DMS 273 treated with DMSO at 0.1 percent for 48 hours (cell line): ENCODE measurements at places on chromosomes 7 and 10.

DNA sequence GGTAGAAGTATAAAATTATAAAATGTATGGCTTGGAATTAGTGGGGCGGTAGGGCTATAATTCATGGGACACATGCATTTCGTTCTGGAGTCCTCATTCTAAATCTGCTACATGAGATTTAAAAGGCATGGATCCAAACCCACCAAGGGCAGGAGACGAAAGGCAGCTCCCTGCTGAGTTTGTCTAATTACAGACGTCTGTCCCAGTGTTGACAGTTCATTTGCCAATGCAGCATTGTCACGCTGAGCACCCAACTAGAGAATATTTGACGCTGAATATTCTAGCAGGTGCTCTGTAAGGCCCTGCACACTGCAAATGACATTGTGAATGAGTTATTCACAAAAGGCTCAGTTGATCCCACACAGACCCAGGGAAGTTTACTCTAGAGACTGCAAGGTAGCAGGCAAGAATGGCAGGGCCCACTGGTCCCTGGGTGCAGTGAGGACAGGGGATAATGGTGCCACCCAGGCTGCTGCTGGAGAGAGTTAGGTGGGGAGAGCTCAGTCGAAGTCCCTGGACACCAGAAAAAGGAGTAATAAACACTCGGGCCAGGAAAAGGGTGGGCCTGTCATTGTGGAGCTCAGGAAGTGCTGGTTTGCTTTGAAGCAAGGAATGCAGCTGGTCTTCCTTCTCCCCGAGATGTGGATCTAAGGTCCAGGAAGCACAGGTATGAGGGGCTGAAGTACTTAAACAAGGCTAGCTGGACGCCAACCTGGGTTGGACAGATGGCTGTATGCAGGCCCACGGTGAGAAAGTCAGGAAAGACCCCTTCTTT is 75.0 kb upstream of the JCAD start:
- no peak for DNase-seq

GRCh38 chr7:110170841-110171240 is 920.1 kb upstream of the LRRN3 start:
- peak; percentile 38 for DNase-seq

DNA sequence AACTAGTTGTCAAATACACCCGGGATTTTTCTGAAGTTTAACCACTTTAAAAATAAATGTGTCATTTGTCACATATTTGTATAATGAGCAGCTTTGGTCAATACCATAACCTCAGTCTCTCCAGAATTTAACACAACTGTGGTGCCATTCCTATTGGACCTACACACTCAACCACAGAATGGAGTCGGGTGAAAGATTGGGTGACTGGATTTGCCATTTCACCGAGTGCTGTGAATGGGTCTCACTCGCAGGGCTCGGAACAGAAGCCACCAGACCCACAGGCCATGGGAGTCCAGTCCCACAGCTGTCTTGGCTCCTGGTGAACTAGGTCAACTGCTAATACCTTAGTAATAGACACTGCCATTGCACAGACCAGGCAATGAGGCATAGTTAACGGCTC is 298.4 kb downstream of the CCDC3 start:
- no peak for DNase-seq

DNA sequence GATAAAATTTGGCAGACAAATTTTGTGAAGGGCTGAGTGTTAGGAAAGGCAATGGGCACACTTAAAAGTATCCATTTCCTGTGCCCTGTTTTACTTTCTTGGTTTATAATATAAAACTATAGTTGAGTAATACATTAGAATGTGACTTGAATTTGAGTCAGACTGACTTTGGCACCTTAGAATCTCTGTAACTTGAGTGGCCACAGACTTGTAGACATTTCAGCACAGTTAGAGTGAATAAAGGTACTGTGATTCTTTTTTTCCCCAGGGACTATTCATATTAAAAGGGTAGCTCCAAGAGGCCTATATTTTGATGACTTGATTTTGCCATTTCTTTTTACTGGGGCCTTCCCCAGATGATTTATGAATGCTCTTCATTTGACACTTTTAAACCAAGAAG is 22.4 kb downstream of the GBF1 start:
- no peak for DNase-seq

GRCh38 chr10:29596356-29596755 is 38.4 kb downstream of the SVIL start:
- DNase-seq: no peak

DNA sequence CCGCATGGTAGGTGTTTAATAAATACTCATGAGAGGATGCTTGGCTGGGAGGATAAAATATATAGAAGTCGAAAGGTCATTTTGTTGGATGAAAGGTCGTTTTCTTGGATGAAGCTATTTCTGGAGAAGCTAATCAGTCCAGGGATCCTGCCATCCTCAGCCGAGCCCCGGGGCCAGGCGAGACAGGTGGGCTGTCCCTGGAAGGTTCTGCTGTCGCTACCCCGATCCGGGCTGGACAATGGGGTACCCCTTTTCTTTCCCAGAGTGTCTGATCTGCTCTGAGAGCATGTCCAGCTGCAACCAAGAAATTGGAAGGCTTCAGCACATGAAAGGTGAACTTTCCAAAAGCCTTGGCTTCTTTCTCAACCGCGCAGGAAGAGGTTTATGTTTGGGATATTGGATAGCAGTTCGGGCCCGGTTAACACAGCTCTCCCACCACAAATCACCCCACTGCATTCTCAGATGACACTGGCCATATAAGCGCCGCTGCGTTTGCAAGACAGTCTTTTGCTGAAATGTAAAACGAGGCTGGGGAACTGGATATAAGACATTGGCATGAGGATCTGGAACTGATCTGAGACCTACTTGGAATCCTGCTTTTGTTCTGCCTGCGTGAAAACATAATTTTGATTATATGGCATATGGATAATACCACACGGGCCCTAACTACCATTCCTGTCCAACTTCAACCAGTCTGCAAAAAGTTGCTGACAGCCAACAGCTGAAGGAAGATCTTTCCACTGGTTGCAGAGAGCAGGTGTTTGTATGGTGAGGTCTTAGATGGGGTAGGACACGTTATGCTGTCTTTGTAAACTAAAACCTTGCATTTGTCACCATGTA is 31.2 kb upstream of the MSRB2 start:
- no peak for DNase-seq

DNA sequence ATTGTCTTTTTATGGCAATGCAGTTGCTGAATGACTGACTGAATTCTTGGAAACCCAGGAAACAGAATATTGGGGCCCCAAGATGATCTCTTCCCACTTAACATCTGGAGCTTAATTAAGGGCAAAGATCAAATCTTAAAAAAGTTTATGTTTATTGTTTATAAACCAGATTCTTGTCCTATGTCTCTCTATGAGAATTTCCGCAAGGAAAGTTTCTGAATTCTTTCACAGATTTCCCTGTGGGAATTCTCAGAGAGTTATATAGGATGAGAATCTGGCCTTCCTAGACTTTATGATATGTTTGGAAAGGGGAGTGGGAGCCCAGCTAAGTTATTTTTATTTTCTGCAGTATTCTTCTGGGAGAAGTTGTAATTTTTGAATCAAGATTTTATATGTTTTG is 166.3 kb downstream of the RNLS start:
- no peak for DNase-seq

- DNase-seq: no peak
Measured at GRCh38 chr7:22895140-22895827, 72.6 kb upstream of the TOMM7 start.

DNA sequence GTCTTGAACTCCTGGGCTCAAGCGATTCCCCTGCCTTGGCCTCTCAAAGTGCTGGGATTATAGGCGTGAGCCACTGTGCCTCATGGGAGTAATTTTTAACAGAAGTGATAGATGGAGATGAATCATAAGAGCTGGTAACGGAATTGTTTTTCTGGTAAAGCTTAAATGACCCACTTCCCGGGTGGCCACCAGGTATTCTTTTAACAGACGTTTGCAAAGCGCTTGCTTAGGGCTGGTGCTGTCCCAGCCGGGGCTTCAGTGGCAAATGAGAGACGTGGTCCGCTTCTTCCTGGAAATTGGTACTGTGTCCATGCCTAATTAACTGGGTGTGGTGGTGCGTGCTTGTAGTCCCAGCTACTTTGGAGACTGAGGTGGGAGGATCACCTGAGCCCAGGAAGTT is 23.5 kb downstream of the CAMK1D start:
- no peak for DNase-seq

GRCh38 chr7:24894429-24895221 is 85.4 kb downstream of the OSBPL3 start:
- DNase-seq: no peak

DNA sequence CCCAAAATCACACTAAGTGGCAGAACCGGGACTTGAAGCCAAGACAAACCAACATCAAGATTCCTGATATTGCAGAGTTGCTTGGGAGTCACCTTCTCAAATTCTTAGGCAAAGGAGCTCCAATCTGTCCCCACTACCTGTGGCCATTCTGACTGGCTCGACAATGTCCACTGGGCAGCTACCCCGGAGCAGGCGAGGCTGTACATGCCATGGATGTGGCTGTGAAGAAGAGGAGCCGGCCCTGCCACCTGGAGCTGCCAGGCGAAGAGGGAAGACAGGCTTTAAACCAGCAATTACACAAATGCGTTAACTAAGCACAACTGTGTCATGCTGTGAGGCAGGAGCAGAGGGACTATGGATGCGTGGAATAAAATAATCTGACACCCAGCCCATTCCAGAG is 18.1 kb downstream of the CAMK2G start:
- DNase-seq: no peak

DNA sequence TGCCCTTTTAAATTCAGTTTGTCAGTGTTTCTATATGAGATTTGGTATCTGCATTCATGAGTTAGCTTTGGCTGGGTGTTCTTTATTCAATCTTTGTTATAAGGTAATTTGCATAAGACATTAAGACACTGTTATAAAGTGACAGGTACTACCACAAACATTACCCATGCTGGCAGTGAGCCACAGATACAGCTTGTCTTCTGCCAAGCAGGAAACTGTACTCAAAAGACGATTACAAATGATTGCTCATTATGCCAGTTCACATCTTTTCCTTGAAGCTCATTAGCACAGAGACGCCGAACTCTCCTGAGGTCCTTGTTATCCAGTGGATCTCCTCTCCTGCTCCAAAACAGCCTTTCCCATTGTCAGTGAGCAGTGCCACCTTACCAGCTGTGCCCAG is 30.4 kb downstream of the AMPH start:
- no peak for DNase-seq

GRCh38 chr10:9140373-9140772 is 1085.9 kb downstream of the GATA3 start:
- no peak for DNase-seq

- DNase-seq: no peak
Measured at GRCh38 chr10:122795924-122796323, 49.7 kb downstream of the CUZD1 start.

DNA sequence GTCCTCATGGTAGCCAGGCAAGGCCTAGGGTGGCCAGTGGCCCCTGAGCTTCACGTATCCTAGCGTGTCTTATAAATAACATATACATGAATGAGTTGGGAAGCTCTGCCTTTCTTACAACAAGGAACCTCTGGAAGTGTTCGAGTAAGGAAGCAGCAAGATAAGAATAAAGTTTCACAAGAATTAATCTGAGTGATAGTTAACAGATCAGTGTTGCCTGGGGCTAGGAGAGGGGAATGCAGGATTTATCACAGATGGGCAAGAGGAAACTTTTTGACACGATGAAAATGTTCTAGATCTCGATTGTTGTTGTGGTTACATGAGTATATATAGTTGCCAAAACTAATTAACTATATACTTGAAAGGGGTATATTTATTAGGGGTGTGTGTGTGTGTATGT is 74.2 kb downstream of the TSPAN12 start:
- DNase-seq: no peak

DNA sequence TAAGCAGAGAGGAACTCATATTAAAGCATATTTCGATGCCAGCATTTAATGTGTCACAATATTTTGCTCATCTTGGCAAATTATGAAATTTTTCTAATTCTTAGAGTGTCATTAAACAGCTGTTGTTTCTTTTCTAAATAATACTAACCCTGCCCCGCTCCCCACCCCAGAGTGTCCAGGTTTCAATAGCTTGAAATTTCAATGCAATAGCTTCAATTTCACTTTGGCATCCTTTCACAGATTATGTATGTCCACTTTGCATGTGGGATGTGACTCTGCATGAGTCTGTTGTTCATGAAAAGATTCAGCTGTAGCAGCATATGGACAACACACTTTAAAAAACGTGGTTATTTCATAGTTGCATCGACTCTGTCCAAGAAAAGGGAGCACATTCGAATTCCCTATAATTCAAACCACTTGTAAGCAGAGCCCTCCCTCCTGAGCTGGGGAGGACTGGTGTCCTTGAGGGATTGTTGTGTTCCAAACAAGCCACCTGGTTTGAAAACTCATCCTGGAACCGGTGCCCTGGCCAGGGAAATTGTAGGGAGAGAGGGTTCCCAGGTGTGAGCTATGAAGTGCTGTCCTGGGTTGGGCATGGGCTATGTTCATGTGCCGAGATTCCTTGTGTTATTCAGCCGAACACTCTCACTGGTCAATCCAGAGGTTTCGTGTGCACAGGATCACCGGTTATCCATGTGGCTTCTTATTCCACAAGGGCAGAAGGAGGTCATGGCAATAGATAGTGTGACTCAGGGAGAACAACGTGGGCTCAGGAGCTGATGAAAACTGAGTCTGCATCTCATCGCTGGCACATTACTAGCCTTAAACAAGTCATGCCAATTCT is 64.6 kb upstream of the CREB5 start:
- DNase-seq: no peak

GRCh38 chr10:17216217-17216900 is 11.7 kb upstream of the VIM start:
- no peak for DNase-seq

GRCh38 chr7:109997837-109998236 is 1093.1 kb upstream of the LRRN3 start:
- no peak for DNase-seq

- no peak for DNase-seq
Measured at GRCh38 chr10:27464993-27465392, 39.1 kb upstream of the RAB18 start.

DNA sequence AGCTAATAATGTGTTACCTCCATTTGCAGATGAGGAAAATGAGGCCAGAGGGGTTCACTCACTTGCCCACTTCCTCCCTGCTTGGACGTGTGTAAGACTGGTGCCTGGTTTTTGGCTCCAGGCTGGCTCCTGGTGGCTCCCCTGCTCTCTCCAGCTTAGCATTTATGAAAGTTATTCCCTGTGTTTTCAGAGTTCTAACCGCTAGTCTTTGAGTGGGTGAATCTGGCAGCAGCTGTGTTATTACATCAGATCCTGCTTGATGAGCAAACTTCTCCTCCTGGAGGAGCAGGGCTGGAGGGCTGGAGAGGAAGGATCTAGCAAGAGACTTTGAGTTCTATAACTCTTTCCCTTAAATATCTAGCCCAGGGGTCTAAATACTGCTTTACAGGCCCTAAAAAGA is 80.9 kb upstream of the AGBL3 start:
- no peak for DNase-seq

DNA sequence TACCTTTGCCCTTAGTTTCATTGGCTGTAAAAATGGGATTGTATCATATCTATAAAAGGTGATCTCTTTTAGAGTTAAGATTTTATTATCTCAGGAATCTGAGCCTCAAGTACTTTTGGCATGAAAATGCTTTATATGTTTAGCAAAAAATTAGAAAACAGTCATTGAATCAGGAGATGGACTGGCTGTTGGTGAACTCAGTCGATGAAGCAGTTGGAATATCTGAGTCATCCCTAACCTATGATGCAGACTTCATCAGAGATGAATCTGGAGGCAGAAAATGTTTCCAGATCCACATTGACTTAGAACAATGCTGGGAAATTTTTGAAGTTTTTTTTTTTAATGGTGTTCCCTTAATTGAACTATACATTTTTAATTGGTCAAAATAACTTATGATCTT is 228.5 kb downstream of the SLC25A13 start:
- DNase-seq: no peak
